RWPE1 (cell line): ENCODE measurements at places on chromosomes 2 and 18.

DNA sequence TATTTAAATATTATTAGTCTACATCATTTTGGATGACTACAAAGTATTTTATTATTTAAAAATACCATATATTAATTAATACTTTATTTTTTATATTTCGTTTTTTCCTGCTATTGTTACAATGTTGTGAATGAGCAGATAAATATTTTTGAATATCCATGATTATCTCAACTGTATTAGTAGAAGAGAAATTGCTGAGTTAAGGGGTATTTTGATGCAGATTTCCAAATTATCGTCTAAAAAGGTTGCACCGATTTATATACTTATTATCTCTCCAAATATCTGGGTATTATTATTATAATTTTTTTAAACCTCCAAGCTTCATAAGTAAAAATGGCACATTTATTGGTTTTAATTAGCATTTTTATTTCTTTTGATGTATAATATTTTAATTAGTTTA lies 8.9 kb upstream of the IL1RL1 start:
- DNase-seq = no peak

DNA sequence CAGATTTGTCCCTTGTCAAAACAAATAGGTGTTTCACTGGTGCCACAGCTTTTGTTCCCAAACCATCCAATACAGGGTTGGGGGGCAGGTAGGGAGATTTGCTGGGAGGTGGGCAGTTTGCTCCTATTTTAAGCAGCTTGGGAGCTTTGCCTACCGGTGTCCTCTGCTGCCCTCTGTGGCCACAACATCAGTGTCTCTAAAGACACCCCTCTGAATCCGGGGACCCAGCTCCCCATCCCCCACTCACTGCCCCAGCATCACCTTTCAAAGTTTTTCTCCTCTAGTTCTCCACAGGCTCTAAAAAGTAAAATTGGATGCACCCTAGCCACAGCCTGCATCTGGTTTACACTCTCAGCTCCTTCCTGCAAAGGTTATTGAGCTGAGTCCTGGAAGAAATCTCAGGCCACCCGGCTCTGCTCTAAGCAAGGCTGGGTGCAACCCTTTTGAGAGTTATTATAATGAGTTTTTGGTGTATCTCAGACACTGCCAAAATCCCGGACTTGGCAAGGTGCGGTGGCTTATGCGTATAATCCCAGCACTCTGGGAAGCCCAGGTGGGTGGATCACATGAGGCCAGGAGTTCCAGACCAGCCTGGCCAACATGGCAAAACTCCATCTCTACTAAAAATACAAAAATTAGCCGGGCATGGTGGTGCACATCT lies 2.9 kb upstream of the EPAS1 start:
- DNase-seq = peak; percentile 55

- no peak for DNase-seq
These were observed 3.9 kb upstream of the SRBD1 start for GRCh38 chr2:45614871-45615415.

- DNase-seq = no peak
These were observed 202.9 kb downstream of the ARL4C start for GRCh38 chr2:234293973-234294372.

DNA sequence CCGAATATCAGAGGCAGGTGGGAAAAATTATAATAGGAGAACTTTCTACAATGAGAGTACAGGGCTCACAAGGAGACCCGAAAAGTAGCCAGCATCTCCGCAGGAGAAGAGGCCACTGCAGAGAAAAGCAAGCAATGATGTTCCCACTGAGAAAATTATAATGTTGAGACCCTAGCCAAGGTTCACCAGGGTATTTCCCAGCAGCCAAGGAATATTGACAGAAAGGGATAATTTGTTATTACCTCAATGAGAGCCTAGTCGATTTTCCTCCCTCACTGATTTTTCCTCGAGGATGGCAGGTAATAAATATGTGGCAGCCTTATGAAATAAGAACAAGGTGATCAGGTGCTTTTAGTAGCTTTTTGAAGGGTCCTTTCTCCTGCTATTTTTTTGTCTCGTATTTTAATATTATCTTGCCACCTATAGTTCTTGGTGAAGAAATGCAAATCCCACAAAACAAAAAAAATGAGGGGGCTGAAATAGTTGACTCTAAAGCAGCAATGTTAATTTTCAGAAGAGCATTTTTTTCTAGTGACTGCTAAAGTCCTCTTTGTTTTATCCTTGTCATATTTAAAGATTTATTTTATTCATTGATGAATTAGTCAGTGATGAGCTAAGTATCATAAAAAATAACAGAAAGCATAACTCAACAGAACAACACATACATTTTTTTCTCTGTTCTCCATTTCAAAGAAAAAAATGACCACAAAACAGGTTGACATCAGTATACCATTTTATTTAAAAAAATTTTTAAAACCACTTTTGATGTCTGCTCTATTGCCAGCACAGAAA lies 215.4 kb downstream of the KCNE4 start:
- no peak for DNase-seq

GRCh38 chr18:67919316-67919715 lies 402.8 kb upstream of the DSEL start:
- DNase-seq = no peak

GRCh38 chr18:2400701-2401196 lies 170.6 kb downstream of the METTL4 start:
- no peak for DNase-seq

DNA sequence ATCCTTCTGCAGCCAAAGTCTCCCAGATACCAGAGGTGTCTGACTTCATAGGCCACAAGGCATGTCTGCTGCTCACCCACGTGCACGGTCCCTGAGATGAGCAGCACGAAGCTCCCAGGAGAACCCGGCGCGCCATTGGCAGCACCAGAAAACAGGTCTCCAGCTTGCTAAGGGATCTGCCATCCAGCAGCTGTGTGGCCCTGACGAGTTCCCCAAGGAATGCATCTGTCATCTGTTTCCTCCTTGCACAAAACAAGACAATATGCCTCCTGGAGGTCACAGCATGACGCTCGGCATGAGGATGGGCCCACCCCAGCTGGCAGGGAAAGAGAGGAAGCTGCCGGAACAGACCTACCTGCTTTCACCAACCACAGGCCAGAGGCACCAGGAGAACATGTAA lies 29.2 kb downstream of the HS6ST1 start:
- DNase-seq = no peak

- DNase-seq = no peak
These were observed 27.8 kb downstream of the ZNF532 start for GRCh38 chr18:58892488-58892887.

DNA sequence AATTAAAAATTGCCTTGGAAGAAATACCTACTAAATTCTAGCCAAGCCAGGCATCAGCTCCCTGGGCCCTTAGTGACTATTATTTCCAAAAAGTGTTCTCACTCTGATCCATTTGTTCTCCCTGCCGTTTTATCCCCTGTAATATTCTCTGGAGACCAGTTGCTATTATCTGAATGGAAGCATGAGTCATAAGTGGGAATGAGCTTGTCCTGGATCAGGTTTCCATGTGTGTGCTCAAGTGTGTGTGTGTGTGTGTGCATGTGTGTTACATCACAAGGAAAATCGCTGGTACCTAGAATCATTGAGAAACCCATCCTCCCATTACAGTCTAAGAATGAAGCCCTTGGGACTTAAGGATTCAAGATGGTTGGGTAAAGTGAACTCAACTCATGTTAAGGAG lies 130.3 kb upstream of the CXCR4 start:
- DNase-seq = peak; percentile 14

- no peak for DNase-seq
These were observed 472.2 kb upstream of the DCC start for GRCh38 chr18:51867767-51868166.

DNA sequence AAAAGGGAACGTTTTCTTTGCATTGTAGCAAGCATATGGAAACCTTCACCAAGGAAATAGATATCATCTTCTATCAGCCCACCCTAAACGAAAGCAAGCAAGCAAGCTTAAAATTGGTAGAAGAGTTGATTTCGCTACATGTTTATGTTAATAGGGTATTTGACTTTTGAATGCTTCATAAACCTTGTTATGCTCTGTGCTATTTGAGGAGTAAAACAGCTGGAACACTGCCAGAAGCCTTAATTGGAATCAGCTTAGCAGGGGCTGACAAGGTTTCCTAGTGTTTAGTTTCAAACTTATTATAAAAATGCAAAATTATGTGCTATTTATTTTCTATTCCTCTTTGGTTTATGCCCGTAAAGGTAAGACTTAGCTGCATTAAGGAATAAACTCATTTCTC lies 70.6 kb upstream of the LINC00305 start:
- DNase-seq = no peak

DNA sequence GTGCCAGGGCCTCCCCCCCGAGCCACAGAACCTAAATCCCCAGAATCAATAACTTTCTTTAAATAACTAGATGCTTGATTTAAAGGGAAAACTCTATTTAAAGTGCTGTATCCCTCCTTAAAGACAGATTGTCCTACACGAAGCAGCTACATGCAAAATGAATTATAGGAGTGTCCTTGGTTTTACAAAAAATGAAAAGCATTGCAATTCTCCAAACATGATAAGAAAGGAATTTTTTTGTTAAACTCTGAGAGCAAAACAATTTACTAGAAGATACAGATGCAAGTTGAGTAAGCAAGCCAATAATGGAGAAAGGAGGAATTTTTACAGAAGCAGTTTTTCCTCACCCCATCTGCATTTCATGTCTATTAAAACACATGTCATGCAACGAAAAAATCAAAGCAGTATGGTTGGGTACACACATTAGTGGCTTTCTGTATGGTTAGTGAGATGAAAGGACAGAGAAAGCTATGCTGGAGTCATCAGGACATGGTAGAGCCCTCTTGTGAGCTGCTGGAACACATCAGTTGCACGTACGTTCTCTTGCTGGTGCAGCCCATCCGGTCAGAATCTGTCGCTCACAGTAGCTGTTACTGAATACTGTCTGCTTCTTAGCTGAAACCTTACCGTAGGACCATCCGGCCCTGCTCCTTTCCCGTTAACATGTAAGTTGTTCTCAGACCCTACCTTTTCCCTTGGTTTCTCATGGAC lies 25.9 kb upstream of the STEAP3 start:
- no peak for DNase-seq

DNA sequence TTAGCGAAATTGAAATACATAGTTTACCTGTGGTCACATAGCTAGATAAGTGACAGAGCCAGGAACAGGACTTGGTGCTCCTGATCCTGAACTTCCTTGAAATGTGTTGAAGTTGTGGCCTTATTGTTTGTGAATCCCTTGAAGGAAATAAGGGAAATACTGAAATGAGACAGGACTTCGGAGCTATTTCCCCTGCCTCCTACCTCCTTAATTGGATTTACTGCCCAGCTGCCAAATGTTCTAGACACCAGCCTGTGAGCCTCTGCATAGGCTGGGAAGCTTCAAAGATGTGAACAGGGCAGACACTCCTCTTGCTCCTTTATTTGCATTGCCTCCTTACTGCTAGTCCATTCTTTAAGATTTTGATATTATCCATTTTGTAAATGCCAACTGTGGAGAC lies 135.2 kb downstream of the PRPF40A start:
- no peak for DNase-seq

DNA sequence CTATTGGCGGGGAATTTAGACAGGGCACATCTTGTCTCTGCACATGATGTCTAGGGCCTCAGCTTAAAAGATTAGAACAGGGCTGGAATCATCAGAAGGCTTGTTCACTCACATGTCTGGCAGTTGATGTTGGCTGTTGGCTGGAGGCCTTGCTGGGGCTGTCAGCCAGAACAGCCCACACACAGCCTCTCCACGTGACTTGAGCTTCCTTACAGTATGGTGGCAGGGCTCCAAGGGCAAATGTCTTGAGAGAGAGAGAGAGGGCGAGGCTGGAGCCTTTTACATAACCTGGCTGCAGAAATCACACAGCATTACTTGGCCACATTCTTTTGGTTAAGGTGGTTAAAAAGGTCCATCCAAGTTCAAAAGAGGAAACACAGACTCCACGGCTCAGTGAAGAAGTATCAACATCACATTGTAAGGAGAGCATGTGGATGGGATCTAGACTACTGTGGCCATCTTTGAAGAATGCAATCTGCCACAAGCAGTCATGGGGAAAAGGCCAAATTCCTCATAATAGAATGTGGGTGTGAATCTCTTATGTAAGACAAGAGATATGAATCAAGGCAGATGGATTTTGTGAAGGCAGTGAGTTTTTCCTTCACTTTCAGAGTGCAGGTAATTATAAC lies 30.4 kb downstream of the SRSF7 start:
- peak; percentile 53 for DNase-seq

- DNase-seq = no peak
These were observed 105.9 kb downstream of the SOX11 start for GRCh38 chr2:5798084-5798483.

DNA sequence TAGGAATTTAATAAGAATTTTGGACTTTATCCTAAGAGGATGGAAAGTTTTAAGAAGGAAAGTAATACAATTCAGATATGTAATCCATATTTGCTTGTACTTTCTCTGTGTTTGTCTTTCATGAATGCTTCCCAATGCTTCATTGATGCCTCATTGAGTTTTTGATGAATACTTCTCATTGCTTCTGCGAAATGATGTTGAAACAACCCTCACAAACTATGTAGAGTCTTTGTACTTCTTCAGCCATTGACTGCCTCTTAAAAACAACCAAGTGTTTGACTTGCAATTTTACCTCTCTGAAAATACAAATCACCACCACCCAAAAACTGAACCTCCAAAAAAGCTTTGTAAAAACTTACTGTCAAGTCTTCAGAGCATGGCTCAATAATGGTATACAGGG lies 424.1 kb downstream of the ERBB4 start:
- DNase-seq = no peak

DNA sequence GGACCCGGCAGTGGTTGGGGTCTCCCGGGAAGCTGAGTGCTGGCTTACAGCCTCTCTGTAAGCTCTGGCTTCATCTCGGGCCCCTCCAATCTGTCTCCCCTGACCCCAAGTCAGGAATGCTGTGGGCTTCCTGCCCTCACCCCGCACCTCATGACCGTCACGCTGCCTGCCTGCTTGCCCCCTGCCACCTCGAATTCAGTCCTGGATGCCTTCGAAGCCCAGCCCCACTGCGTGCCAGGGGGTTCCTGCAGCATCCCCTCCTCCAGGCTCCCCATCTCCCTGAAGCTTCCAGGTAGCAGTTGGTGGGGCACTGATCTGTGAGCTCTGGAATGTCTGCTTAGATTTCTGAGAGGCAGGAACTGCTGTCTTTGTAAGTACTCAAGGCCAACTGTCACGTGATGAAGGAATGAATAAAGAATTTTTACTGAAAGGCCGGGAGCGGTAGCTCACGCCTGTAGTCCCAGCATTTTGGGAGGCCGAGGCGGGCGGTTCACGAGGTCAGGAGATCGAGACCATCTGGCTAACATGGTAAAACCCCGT lies 6.5 kb downstream of the CLHC1 start:
- DNase-seq = no peak

DNA sequence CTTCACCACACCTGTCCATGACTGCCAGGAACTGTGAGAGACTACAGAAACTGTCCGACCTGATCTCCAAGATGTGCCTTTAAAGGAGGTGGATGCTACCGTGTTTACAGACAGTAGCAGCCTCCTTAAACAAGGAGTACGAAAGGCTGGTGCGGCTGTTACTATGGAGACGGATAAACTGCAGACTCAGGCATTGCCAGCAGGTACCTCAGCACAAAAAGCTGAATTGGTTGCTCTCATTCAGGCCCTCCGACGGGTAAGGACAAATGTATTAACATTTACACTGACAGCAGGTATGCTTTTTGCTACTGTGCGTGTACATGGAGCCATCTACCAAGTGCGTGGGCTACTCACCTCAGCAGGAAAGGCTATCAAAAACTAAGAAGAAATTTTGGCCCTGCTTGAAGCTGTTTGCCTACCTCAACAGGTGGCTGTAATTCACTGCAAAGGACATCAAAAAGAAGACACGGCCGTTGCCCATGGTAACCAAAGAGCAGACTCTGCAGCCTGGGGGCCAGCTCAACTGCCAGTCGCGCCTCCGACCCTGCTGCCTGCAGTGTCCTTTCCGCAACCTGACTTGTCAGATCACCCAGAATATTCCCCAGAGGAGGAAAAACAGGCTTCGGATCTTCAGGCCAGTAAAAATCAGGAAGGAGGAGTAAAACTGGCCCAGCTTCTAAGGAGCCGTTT lies 30.9 kb downstream of the SKA1 start:
- no peak for DNase-seq
